ENCODE measurements at places on chromosomes 6 and 20.

GRCh38 chr20:60804918-60805630 is 447.0 kb upstream of the CDH4 start:
- no peak for DNase-seq

DNA sequence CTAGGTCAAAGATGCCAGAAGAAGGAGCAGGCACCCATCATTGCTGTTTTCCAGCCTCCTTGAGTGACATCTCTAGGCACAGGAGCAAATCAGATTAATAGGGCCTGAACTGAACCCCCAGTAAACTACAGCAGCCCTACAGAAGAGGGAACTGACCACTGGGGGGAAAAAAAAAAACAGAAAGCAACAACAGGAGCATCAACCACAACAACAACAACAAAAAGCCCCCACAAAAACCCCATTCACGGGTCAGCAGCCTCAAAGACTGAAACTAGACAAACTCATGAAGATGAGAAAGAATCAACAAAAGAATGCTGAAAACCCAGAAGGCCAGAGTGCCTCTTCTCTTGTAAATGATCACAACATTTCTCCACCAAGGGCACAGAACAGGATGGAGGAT is 537.4 kb upstream of the BTBD3 start:
- DNase-seq = no peak

DNA sequence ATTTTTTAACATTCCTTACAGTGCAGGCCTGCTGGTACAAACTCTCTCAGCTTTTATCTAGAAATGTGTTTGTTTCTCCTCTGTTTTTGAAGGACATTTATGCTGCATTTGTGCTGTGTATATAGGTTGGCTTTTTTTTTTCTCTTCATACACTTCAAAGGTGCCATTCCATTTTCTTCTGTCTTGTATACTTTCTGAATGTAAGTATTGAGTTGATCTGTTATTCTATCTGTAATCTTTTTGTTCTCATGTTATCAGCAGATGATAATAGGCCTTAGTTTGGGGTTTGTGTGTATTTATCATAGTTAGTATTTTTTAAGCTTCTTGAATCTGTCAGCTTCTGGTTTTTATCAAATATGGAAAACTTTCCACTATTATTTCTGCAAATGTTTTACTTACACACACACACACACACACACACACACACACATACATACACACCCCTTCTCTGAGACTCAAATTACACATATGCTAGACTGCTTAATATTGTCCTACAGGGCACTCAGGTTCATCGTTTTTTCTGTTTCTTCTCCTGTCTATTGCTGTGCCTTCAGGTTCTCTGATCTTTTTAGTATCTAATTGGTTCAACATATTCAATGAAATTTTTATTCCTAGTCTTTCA is 74.6 kb downstream of the RPP40 start:
- DNase-seq = no peak

DNA sequence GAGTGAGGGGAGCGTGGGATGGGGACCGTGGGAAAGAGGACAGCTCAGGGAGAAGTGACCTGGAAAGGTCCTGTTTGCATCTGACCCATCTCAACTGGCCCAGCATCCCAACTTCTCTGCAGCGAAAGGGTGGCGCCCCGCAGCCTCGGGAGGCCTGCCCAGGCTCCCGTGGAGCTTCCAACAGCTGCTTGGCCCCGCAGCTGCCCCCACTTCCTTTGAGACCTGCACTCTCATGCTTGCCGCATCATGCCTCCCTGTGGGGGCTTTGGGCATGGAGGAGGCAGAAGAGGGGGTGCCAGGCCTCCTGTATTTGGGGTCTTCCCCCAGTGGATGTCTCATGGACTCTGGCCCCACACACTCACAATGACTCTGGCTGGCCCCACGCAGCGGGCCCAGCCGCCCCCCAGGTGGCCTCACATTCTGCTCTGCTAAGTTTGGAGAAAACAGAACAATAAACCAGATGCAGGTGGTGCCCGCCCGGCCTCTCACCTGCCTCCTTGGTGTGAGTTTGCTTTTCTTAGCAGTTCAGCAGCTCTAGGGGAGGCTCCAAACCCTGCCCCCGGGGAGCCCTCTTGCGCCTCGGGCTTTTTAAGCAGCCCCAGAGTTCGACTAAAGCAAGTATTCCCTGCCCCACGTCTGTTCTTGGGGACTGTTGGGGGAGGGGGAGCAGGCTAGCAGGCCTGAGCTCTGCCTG is 40.7 kb downstream of the CPXM1 start:
- no peak for DNase-seq

DNA sequence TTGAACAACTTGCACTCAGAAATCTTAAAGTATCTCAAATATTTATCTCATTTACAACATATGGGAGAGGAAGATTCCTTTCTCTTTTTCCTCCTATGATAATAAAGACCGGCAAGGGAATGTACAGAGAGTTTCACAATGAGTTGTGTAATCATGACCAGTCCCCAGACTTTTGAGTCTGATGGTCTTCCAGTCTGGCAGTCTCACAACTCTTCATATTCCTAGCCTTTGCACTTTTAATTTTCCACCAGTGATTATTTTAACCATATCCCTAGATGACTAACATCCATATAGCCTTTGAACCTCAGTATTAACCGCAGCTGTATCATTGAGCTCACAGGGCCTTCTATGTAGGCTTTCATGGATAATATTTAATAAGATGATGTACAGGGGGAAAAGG is 278.5 kb downstream of the KHDC1L start:
- no peak for DNase-seq

DNA sequence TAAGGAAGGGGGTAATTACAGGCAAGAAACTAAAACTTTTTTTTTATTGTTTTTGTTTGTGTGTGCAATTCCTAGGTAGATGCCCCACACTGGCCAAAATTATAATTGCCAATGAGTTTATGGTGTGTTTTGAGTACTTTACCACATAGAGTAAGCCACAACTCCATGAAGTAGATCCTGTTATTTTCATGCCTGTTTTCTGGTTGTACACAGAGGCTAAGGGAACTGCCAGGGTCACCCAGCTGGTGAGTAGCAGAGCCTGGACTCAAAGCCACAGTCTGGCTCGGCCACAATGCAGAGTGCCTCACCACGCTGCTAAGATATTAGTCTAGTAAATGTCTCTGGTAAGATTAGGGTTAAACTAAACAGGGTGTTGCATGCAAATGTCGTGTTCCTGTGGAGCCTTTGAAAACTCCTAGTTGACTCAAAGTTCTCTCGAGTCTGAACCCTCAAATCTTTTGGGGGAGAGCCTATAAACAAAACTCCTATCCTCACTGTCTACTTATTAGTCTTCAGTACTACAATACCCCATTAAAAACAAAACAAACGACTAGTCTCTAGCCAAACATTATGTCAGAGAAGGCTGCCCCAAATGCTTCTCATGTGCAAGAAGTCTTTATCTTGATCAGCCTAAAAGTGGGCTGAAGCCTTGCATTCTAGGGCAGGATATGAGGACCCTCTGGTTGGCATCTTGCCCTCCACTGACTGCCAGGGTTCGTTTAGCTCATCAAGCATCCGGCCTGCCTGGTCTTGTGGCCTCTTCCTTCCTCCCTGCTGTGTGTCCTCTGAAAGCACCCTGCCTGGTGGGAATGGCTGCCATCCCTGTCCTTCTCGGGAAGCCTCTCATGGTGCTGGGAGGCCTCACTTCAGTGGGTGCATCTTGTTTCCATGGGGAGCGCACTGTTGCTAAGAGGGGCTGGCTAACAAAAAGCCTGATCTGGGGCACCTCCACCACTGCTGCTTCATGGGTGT is 4.2 kb downstream of the DUSP22 start:
- no peak for DNase-seq

DNA sequence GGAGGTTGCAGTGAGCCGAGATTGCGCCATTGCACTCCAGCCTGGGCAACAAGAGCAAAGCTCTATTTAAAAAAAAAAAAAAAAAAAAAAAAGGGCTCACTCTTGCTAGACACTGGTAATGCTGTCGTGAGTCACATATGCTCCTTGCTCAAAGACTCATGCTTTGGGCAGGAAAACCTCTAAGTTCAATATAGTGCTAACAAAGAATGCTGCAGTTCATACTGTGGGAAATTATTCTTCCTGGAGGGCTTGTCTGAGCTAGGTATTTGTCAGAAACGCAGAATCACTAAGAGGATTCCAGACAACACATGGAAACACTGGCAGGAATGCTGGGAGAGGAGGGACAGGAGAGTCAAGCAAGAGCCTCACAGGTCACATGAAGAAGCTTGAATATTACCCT is 2.3 kb upstream of the LYRM2 start:
- DNase-seq = peak; percentile 6

DNA sequence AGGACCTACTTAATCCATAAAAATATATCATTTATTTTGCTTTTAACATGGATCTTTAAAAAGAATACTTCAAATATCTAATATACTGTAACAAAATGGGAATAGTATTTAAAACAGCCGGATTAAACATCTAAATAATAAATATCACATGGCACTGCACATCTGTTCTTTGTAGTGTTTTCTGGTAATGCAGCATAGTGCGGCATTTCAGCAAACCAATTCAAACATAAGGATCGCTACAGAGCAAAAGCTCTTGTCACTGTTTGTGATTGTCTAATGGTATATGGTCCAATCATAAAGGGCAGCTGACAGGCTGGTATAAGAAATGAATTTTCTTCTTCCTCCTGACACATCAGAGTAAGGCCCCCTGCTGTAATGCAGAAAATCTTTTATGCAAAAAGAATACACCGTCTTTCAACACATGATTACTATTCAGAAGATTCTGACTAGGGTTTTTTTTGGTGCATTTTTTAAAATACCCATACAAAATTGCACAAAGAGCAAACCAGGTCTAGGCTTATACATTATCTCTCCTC is 40.0 kb upstream of the POU3F2 start:
- no peak for DNase-seq

GRCh38 chr6:4614637-4615036 is 161.6 kb upstream of the CDYL start:
- no peak for DNase-seq

DNA sequence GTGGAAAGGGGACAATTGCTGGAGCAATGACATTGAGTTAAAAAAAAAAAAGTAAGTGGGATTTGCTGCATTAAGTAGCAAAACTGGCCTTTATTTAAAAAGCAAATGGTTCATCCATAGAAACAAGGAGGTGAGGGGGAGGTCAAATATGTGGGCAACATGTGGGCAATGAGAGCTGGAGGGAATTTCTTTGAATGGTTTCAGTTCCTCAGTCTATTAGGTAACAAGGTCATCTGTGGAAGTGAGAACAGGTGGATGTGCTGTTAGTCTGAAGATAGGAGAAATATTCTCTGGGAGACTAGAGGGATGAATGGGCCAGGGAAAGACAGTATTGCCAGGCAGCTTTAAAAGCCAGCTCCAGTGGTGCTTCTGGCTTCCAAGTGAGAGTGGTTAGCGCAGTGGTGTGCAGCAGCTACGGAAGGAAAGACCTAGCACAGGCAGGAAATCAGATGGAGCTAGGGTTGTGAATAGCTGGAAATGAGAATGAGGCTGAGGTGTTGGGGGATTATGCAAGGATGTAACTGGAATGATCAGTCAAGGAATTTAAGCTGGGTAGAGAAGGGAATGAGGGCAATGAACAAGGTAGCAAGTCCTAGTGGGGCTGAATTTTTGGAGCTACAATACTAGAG is 727.6 kb downstream of the PTPRT start:
- no peak for DNase-seq

DNA sequence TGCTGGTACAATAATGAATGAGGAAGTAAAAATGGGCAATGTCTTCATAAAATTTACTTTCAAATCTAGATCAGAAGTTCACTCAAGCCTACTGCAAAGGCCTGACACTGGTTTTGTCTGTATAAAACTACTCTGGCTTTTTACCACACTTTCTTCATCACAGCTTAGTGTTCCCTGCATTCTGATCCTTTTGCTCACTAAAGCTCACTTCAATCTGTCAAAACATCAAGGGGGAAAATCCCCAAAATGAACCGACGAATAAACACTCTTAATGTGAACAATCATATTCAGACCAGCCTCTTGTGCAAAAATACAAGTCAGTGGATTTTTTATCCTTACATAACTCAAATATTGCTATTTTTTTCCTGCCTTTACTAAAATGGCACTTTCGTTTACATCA is 98.5 kb downstream of the PRDM1 start:
- no peak for DNase-seq

DNA sequence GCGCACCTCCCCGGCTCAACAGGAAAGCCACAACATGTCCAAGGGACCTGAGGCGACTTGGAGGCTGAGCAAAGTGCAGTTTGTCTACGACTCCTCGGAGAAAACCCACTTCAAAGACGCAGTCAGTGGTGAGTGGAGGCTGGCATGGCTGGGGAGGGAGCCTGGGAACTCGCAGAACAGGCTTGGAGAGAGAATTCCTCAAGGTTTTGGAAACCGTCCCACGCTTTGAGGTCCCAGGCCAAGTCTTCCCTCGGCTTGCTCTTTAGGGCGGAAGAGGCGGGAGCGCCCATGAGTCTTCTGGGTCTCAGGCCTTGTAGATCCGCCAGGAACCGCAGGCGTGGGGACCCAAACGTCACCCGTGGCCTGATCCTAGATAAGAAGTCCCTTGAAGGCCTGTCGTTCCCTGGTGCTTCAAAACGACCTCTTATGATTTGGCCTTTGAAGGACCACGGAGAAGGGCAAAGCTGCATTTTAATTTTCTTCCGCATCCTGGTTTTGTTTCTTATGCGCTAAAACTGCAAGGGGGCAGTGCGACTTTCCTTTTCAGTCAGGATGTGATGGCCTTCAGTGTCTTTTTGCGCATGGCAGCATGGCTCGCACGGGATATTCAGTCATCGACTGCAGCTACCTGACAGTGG is 2.0 kb downstream of the LAMP5 start:
- DNase-seq = no peak

DNA sequence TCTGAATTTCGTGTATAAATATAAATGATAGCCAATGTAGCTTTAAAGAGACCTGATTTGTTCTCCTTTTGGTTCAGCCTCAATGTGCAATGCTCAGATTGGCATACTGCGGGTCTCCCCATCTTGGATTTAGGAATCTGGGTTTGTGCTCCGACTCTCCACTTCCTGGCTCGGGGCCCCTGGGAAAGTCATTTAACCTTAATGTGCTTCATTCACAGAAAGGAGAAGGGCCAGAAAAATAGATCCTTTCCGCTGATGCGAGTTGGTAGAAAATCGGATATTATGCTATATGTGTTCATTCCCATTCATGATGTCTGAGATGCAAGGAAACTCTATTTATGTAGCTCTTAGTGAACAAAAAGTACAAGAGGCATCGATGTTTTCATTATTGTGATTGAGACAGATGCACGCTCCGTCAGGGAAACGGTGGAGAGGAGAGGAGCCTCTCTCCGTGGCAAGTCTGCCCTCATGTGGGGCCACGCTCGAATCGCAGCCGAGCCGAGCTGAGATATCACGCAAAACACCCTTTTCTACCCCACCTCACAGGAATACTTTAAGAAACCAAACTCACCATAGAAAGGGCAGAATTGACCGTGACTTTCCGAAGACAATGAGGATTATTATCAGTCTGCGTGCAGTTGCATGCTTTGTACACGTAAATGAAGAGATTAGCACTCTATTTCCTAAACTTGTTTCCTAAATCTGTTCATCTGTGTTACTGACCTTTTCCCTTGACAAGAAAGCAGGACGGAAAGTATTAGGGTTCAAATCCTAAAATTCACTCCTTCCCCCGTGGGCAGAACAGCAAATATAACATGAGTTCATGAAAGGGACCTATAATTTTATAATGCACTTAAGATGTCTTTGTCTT is 136.6 kb downstream of the COL9A1 start:
- DNase-seq = peak; percentile 2

- DNase-seq = peak; percentile 47
Observed at GRCh38 chr6:113112086-113112485, 745.1 kb upstream of the MARCKS start.

GRCh38 chr6:169229615-169230321 is 23.9 kb downstream of the THBS2 start:
- no peak for DNase-seq
